ENCODE measurements at places on chromosomes 3 and 15.

- peak; percentile 82 for DNase-seq
Observed at GRCh38 chr3:47282424-47283192, at the start of the genes KIF9 and KLHL18. Gene KIF9 (minus strand): TSS chr3:47282799. CDS start chr3:47277374, 5,425 bp downstream. Gene KLHL18 (plus strand): TSS chr3:47282944. CDS start chr3:47282966, 22 bp downstream.

GRCh38 chr15:30791239-30792175 lies 112.2 kb upstream of the FAN1 start:
- DNase-seq, result no peak

- no peak for DNase-seq
Observed at GRCh38 chr3:73657186-73657585, 32.4 kb upstream of the PDZRN3 start.

DNA sequence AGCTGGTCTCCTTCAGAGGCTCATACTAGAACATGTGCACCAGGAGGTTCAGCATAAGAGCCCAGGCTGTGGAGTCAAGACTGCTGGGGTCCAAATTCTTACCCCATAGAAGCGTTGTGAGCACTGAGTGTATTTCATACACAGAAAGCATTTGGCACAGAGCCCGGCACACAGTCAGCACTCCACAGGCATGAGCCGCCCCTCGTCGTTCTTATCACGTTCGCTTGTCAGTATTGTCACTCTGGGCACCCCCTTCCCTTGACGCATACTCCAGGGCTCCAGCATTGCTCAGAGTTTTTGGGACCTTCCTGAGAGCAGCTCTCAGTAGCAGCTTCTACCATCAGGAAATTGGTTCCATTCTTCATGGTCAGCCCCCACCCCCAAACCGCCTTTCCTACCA lies 25.2 kb downstream of the CORO2B start:
- no peak for DNase-seq

- no peak for DNase-seq
Observed at GRCh38 chr3:185940951-185941350, 3.1 kb upstream of the TRA2B start.

DNA sequence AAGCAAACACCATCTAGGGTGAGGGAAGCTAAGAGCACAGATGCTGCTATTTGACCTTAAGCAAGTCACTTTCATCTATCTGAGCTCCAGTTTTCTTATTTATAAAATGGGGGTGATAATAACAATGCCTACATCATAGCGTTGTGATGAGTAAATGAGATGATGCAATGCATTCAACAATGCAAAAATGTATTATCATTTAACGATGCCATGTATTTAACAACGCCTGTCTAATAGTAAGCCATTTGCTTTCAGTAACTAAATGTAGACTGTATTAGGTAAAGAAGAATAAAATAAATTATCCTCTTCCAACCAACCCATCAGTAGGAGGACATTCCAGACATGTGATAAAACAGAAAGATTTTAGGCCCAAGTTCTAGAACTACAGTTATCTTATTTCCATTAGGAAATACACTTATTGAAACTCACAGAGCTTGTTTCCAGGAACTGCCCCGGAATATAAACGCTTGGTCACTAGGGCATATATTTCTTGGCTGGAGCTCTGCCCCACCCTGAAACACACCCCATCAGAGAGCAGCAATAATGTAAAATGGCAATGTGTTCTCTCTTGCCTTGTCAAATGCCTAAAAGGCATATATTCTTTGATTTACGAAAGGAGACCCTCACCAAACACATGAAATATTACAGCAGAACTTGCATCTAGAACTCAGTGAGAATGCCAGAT lies 128.3 kb downstream of the LIPC start:
- DNase-seq, result no peak

DNA sequence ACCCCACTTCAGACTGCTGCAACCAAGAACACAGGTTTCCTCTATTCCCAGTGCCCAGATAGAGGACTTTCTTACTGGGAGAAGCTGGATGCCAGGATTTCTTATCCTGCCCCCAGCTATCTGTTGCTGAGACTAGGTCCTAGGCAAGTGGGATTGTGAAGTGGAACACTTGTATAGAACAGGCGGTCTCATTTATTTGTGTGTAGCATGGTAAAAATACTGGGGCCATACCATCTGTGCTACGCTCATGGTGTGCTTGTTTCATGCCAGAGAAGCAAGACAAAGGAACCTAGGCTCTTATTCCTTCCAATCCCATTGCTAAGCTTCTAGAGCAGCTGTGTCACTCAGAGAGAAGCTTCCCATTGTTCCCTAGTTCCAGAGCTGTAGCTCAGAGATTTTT lies 191.5 kb upstream of the EPHA6 start:
- DNase-seq, result no peak
